Smooth muscle cell of the pulmonary artery (primary cell): ENCODE measurements at places on chromosomes 12 and 14. TPM values are rescaled to one million over a fixed set of nuclear protein-coding genes. Genes with fewer than 3 reads are reported as not detected.

Gene TAS2R8
- total RNA-seq = not detected in 2 replicates

Gene FAM90A1
- 0.13 TPM in 1 of 2 replicates, not detected in the other for total RNA-seq

Gene SCNN1A
- total RNA-seq = 0.07 TPM in 1 of 2 replicates, not detected in the other

Gene NOVA1
- total RNA-seq = 3.8 and 4.8 TPM in 2 replicates

Gene CCDC198
- not detected in 2 replicates for total RNA-seq

Gene HOXC9
- 0.40 and 1.8 TPM in 2 replicates for total RNA-seq

Gene ADCY6
- total RNA-seq = 107 and 144 TPM in 2 replicates

Gene CCDC196
- total RNA-seq = not detected in 2 replicates

Gene DHRS1
- 12.9 and 29.0 TPM in 2 replicates for total RNA-seq

Gene ERP27
- total RNA-seq = not detected in 2 replicates

Gene TPH2
- not detected in 2 replicates for total RNA-seq

Gene DDN
- total RNA-seq = 0.20 and 0.30 TPM in 2 replicates

Gene PIK3C2G
- not detected in 2 replicates for total RNA-seq

Gene TRPV4
- 1.3 and 1.4 TPM in 2 replicates for total RNA-seq

Gene TSPAN8
- 9.8 and 108 TPM in 2 replicates for total RNA-seq

Gene POTEG
- total RNA-seq = not detected in 2 replicates

Gene CDC42BPB
- total RNA-seq = 138 and 187 TPM in 2 replicates

Gene HOXC12
- not detected in 2 replicates for total RNA-seq

Gene RBM25
- 21.8 and 26.7 TPM in 2 replicates for total RNA-seq

Gene ACACB
- 2.2 and 5.2 TPM in 2 replicates for total RNA-seq

Gene RFLNA
- 5.7 and 14.8 TPM in 2 replicates for total RNA-seq

Gene APOF
- not detected in 2 replicates for total RNA-seq

Gene ASCL1
- not detected in 2 replicates for total RNA-seq

Gene ST8SIA1
- 2.2 and 2.6 TPM in 2 replicates for total RNA-seq

Gene MGP
- total RNA-seq = 81.2 and 251 TPM in 2 replicates
